ENCODE measurements at places on chromosomes 6 and 20.

GRCh38 chr20:40562031-40562430 lies 127.0 kb downstream of the MAFB start:
- H3K4me3 ChIP-seq: no peak overlapping the region
- H3K27me3 ChIP-seq: no peaks in the 10 kb centered on the region
- DNase-seq: no peak
- no peaks in the 10 kb centered on the region for H3K4me1 ChIP-seq
- no peaks in the 10 kb centered on the region for H3K36me3 ChIP-seq
- no peak overlapping the region for H3K27ac ChIP-seq

- no peaks in the 10 kb centered on the region for H3K27me3 ChIP-seq
- H3K4me1 ChIP-seq: peaks cover 19% of the 10 kb centered on the region
Measured at GRCh38 chr6:31826793-31827285, 699 bp upstream of the HSPA1B start.

GRCh38 chr6:130164251-130164650 lies 58.5 kb downstream of the SAMD3 start:
- no peaks in the 10 kb centered on the region for H3K36me3 ChIP-seq
- DNase-seq: no peak
- H3K27ac ChIP-seq: no peak overlapping the region
- H3K4me3 ChIP-seq: no peak overlapping the region

DNA sequence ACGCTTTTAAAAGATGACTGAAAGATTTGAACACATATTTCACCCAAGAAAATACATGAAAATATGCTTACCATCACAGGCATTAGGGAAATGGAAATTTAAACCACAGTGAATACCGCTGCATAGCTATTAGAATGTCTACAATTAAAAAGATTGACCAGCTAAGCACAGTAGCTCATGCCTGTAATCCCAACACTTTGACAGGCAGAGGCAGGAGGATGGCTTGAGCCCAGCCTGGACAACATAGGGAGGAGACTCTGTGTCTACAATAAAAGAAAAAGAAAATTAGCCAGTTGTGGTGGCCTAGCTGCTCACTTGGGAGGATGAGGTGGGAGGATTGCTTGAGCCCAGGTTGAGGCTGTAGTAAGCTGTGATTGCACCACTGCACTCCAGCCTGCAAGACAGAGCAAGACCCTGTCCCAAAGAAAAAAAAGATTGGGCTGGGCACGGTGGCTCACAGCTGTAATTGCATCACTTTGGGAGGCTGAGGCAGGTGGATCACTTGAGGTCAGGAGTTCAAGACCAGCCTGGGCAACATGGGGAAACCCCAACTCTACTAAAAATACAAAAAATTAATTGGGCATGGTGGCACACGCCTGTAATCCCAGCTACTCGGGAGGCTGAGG lies 163.7 kb upstream of the AKAP12 start:
- no peaks in the 10 kb centered on the region for H3K36me3 ChIP-seq
- no peaks in the 10 kb centered on the region for H3K27me3 ChIP-seq
- H3K4me1 ChIP-seq: peaks cover 7% of the 10 kb centered on the region
- H3K27ac ChIP-seq: no peak overlapping the region

GRCh38 chr6:116254297-116255056 lies 602 bp upstream of the TSPYL4 start:
- peak; percentile 38 for DNase-seq
- H3K27ac ChIP-seq: peak overlapping the region; percentile 98
- H3K27me3 ChIP-seq: no peaks in the 10 kb centered on the region
- no peaks in the 10 kb centered on the region for H3K36me3 ChIP-seq

GRCh38 chr6:10591422-10592160 lies 70.4 kb downstream of the GCNT2 start:
- H3K4me1 ChIP-seq: no peaks in the 10 kb centered on the region
- no peak overlapping the region for H3K27ac ChIP-seq
- H3K27me3 ChIP-seq: no peaks in the 10 kb centered on the region
- H3K4me3 ChIP-seq: no peak overlapping the region
- DNase-seq: no peak

DNA sequence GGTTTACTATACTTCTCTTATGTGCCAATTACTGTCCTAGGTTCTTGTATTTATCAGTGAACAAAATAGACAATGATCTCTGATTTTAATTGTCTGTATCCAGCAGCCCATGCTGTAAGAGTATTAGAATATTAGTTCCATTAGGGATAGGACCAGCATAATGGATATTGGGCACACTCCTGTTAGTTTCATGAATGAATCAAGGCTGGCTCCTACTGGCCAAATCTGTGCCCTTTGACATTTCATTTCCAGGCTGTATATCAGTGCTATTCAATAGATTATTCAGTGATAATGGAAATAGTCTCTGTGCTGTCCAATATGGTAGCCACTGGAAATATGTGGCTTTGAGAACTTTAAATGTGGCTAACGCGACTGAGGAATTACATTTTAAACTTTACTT lies 1007.9 kb upstream of the FLRT3 start:
- H3K27ac ChIP-seq: no peak overlapping the region
- H3K4me3 ChIP-seq: no peak overlapping the region
- no peak for DNase-seq
- no peaks in the 10 kb centered on the region for H3K36me3 ChIP-seq

DNA sequence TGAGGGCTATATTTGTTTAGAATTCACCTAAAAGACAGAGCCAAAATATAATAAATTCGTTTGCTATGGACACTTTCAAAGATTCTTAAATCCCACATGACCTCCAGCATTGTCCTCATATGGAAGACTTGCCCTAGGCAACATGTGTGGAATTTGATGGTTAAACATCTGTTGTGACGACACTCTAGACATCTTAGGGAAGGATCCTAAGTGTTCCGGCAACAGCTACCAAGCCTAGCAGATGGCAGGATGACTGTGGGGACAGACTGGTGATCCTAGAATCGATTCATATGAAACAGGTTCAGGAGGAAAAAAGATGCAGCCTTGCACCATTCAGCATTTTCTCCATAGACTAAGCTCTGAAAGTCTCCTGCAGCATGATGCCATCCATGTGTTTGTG lies 77.6 kb upstream of the BACH2 start:
- H3K4me3 ChIP-seq: no peak overlapping the region
- no peaks in the 10 kb centered on the region for H3K27me3 ChIP-seq
- no peaks in the 10 kb centered on the region for H3K36me3 ChIP-seq
- DNase-seq: no peak
- peaks cover 6% of the 10 kb centered on the region for H3K4me1 ChIP-seq

DNA sequence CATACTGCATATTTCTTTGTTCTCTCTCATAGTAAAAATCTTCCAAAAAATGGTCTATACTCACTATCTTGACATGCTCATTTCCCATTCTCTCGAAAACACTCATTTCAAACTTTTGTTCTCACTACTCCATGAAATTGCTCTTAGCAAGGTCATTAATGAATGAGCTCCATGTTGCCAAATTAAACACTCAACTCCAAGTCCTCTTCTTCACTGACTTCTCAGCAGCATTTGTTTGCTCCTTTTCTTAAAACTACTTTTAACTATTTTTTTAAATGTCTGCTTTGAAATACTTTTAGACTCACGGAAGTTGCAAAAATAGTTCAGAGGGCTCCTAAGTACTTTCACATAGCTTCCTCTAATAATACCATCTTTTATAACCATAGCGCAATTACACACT lies 274.0 kb upstream of the PREP start:
- no peak overlapping the region for H3K27ac ChIP-seq
- H3K27me3 ChIP-seq: no peaks in the 10 kb centered on the region
- no peak overlapping the region for H3K4me3 ChIP-seq
- DNase-seq: no peak

GRCh38 chr20:59660471-59660870 lies 56.1 kb downstream of the PHACTR3 start:
- no peak for DNase-seq
- H3K27ac ChIP-seq: no peak overlapping the region
- H3K36me3 ChIP-seq: no peaks in the 10 kb centered on the region
- no peak overlapping the region for H3K4me3 ChIP-seq
- H3K4me1 ChIP-seq: no peaks in the 10 kb centered on the region
- no peaks in the 10 kb centered on the region for H3K27me3 ChIP-seq

DNA sequence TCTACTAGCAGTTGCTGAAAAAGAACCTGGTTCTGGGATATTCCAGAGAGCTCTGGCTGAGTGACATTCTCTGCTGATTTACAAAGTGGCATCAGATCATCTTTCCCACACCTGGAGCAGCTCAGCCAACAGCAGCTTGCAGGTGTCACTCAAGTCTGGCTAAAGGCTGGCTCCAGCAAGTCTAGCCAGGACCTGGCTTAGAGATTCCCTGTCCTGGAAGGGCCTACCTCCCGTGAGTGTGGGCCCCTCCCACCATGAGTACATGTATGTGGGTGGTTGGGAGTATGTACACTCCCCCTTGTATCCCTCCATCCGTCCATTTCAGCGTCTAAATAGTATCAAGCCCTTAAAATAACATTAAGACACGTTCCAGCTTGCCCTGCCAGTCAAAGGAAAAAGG lies 539.3 kb upstream of the ID4 start:
- H3K36me3 ChIP-seq: no peaks in the 10 kb centered on the region
- DNase-seq: no peak
- H3K27me3 ChIP-seq: no peaks in the 10 kb centered on the region
- no peak overlapping the region for H3K27ac ChIP-seq
- H3K4me1 ChIP-seq: no peaks in the 10 kb centered on the region
- H3K4me3 ChIP-seq: no peak overlapping the region

GRCh38 chr20:47727909-47728361 lies 57.3 kb downstream of the SULF2 start:
- no peak for DNase-seq
- no peaks in the 10 kb centered on the region for H3K4me1 ChIP-seq
- H3K27ac ChIP-seq: no peak overlapping the region
- H3K4me3 ChIP-seq: no peak overlapping the region

DNA sequence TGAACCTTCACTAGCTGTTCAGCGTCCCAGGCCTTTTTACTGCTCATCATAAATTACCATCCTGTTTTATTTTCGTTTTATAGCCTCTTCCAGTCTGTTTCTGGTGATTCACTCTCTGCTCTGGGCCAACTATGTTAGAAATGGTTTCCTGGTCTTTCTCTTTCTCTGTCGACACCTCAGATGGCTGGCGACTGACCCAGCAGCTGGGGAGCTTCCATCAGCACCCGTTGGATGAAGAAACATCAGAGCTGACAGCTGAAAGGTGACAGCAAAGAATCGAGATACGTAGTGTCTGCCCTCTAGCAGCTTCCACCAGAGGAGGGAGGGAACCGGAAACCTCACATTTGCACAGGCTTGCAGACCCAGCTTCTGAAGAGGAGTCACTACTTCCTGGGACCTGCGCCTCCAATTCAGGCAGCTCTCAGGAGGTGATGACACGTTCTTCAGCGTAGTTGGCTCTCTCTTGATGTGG lies 82.9 kb upstream of the MLN start:
- H3K27me3 ChIP-seq: peaks cover 9% of the 10 kb centered on the region
- DNase-seq: peak; percentile 21

GRCh38 chr6:24458134-24458533 lies 31.2 kb downstream of the GPLD1 start:
- no peaks in the 10 kb centered on the region for H3K4me1 ChIP-seq
- no peak overlapping the region for H3K4me3 ChIP-seq
- no peak overlapping the region for H3K27ac ChIP-seq
- no peaks in the 10 kb centered on the region for H3K27me3 ChIP-seq
- H3K36me3 ChIP-seq: no peaks in the 10 kb centered on the region
- no peak for DNase-seq

GRCh38 chr6:114939630-114940029 lies 596.8 kb upstream of the HS3ST5 start:
- H3K4me1 ChIP-seq: no peaks in the 10 kb centered on the region
- no peak overlapping the region for H3K4me3 ChIP-seq
- no peaks in the 10 kb centered on the region for H3K27me3 ChIP-seq
- H3K36me3 ChIP-seq: no peaks in the 10 kb centered on the region
- DNase-seq: no peak
- no peak overlapping the region for H3K27ac ChIP-seq

Measured in endothelial cell of umbilical vein (primary cell).